ENCODE measurements at places on chromosomes 11 and 22.

DNA sequence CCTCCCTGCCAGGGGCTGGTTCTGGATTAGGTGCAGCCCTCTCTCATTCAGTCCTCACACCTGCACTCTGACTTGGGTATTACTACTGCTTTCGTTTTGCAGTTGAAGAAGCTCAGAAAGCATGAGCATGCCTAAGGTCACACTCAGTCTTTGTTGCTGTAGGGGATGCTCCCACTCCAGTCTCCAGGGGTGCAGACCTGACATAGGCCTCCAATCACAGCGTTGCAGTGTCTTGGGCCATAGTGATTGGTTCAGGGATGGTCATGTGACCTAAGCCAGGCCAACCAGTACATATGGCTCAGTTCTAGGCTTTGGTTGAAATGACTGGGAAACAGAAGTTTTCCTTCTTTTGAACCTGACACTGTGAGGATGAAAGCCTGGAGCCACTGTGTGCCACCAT, 61.7 kb downstream of the FBXO7 start:
- DNase-seq: no peak

GRCh38 chr11:43145653-43146052, 166.1 kb upstream of the API5 start:
- no peak for DNase-seq

DNA sequence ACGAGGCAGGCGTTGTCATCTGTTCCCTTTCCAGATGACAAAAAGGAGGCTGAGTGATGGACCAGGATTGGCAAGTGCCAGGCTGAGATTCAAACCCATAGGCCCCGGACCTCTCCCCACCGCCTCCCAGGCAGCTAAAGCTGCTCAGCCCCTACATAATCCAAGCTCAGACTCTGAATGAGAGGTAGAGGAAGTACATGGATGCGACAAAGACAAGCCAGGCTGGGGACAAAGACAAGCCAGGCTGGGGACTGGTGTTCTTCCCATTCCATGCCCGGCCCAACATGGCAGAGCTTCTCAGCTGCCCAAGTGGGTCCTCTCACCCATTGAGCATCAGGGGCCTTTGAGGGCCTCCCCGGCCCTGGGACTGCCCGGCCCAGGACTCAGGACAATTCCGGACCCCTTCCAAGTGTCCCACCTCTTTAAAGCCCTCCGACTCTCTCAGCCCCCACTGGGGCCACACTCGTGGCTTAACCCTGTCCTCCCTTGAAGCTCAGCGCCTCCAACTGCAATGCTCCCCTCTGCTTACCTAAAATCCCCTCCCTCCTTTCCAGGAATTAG, 4.8 kb downstream of the MFNG start:
- DNase-seq: no peak

- DNase-seq: no peak
Observed at GRCh38 chr22:24289114-24289513, 18.5 kb downstream of the SPECC1L start.

DNA sequence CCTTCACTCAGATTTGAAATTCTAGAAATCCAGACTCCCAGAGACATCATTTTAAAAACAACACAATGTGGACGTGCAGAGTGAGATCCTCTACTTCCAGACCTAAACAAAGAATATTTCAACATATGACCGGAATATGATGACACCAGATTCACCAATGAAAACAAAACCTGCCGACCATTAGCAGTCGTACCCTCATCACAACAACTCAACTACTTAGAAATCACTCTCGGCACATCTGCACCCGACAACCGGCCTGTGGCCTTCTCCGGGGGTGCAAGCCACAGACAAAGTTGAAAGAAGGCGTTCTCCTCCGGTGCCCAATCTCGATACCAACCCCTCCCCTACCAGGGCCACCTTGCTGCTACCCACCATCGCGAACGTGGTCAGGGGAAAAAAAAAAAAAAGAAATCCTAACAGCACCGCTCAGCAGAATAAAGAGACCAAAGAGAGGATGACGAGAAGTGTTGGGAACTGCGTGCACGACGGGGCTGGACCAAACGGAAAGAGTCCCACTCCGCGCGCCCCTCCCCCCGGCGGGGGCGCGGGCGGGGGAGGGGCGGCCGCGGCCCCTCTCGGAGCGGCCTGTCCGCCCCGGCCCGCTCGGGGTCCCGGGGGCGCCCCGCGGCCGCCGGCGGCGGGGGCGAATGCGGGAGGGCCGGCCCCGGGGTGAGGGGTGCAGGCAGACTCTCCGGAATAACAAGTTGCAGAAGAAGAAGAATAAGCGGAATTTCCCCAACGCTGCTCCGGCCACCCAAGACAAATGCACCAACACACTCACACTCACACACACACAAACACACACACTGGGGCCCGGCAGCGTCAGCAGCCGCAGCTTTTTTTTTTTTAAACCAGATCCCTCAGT, 1.7 kb downstream of the PHF21A start:
- no peak for DNase-seq

DNA sequence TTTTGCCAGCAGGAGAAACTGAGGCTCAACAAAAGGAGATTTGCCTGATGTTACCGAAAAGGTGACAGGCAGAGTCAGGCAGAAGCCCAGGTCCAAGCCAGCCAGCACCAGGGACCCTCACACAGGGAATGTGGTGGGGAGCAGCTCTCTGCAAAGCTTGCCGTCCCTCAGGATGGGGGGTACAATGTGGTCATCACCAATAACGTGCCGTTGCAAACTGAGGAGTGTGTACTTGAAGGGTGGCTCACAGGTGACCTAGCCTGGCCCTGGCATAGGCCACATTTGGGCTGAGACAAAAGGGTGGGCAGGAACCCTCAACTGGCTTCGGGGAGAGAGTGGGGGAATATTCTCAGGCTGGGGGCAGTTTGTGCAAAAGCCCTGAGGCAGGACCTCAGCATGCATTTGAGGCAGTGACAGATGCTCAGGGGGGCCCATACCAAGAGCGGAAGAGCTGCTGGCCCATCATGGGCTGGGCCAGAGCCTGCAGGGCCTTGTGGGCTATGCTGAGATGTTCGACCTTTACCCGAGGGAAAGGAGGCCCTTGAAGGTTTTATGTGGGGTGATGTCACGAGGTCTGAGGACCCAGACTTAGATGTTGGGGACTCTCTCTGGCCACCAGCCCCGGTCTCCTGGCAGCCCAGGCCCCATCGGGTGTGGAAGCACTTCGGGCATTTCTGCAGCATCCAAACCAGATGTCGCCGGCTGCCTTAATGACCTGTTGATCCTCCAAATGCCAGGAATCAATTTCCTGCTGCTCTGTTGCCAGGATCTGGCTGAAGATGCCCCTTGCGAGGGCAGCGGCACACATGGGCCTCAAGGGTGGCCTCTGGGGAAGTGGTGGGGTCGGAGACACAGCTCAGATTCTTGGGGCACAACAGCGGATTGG, 57.4 kb upstream of the SHISAL1 start:
- no peak for DNase-seq

GRCh38 chr11:76888989-76889388, 28.3 kb downstream of the ACER3 start:
- no peak for DNase-seq

- DNase-seq: no peak
Observed at GRCh38 chr11:101686514-101686913, 102.7 kb upstream of the TRPC6 start.

GRCh38 chr11:45087086-45087899, 59.1 kb upstream of the PRDM11 start:
- no peak for DNase-seq

GRCh38 chr11:68460741-68461574, at the start of gene PPP6R3:
PPP6R3 (plus strand) TSS chr11:68460752; CDS start chr11:68537665, 76,913 bp downstream.
- DNase-seq: no peak

DNA sequence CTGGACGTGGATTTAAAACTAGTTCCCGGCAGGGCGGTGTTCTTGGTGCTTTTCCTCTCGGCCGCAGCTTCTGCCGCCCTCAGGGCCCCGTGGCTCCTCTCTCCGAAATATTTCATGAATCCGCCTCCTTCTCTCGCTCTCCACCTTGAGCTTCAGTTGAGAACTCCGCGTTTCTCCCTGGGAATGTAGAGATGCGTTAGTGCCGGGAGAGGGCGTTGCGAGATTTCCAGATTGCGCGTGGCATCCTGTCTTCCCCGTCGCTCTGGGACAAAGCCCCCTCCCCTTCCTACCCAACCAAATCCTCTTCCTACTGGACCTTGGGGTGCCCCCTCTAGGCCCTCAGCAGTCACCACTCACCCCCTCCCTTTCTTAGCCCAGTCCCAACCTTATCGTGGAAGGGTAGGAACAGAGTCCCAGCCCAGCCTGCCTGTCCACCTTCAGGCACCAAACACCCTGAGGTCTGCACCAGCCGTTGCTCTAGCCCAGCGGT, 15.5 kb upstream of the RAC2 start:
- DNase-seq: no peak

DNA sequence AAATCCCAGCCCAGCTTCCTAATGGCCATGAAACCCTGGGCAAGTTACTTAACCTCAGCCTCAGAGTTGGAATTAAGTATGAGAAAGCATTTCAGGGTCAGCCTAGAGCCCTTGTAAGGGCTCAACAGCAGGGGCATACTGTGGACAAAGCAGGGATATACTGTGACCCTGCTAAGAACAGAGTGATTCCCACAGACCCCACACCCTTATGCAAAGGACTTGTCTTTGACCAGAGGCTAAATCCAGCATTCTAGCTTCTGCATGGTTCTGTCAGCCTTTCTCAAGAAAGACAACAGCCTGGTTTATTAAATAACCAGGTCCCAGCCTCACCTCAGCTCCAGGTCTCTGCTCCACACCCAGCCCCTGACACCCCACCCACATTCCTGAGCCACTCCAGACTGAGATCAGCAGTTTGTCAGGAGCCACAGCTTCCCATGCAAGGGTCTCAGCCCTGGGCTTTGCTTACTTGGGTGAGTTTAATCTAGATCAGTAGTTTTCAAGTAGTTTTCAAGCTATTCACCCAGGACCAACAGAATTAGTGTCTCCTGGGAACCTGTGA, 69.2 kb downstream of the GALNT18 start:
- no peak for DNase-seq

GRCh38 chr11:61021661-61022212, 50.3 kb downstream of the CD6 start:
- DNase-seq: peak; percentile 71

GRCh38 chr11:18330921-18331320, 8.6 kb downstream of the GTF2H1 start:
- DNase-seq: no peak

- DNase-seq: no peak
Observed at GRCh38 chr11:27018902-27019529, 21.6 kb upstream of the BBOX1 start.

DNA sequence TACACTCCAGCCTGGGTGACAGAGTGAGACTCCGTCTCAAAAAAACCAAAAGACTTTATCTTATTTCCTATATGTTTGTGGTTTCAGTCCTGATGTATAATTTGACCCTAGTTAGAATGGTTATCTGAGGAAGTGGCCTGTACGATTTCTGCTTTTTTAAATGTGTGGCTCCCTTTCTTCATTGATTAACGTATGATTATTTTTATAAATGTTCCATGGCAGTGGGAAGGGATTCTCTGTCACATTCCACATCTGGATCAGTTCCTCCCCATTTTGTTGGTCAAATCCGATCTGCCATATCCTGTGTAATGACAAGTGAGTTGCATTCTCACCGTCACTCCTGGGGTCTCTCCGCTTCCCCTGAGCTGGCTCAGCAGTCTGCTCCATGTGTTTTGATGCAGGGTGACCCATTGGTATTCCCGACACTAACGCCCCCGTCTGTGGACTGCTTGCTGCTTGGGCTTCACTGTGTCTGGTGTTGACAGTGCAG, 20.3 kb downstream of the NEAT1 start:
- no peak for DNase-seq

- peak; percentile 98 for DNase-seq
Observed at GRCh38 chr11:67317205-67317887, 14.0 kb downstream of the SSH3 start.

GRCh38 chr11:66546966-66547661, 411 bp downstream of the ACTN3 start:
- DNase-seq: no peak

- DNase-seq: no peak
Observed at GRCh38 chr11:129731316-129731715, 84.3 kb upstream of the TMEM45B start.

- DNase-seq: no peak
Observed at GRCh38 chr11:34640050-34640923, 19.4 kb downstream of the EHF start.

GRCh38 chr11:78870655-78871054, 296.0 kb upstream of the NARS2 start:
- no peak for DNase-seq

GRCh38 chr11:70603756-70604211, 205.5 kb downstream of the CTTN start:
- DNase-seq: no peak

- no peak for DNase-seq
Observed at GRCh38 chr22:33300165-33300564, 242.0 kb upstream of the SYN3 start.

DNA sequence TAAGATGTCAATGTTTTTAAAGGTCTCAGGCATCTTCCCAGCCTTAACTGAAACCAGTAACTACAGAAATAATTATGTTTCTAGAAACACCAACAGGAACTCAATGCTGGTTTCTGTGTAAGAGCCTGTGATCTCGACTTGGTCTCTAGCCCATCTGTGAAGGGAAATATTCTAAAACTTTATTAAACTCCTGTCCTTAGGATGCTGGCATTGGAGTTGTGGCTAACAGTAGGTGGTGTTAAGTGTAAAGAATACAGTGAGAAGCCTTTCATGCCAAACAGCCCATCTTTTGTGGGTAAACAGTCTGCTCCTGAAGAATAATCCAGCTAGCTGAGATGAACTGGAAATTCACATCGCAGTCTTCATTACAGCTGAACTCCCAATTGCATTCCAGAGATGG, 133.2 kb downstream of the ADAMTS15 start:
- no peak for DNase-seq
